Stimulated activated CD8-positive, alpha-beta memory T cell treated with anti-CD3 and anti-CD28 coated beads, Interleukin-7, amount 100 ng/mL, for 1 hour (primary cell): ENCODE measurements at places on chromosomes 4 and X.

DNA sequence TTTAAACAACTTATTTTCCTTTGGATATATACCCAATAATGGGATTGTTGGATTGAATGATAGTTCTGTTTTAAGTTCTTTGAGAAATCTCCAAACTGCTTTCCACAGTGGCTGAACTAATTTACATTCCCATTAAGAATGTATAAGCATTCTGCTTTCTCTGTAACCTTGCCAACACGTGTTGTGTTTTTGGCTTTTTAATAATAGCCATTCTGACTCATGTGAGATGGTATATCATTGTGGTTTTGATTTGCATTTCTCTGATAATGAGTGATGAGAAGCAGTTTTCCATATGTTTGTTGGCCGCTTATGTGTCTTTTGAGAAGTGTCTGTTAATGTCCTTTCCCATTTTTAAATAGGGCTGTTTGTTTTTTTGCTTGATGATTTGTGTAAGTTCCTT is 155.6 kb upstream of the PITX2 start:
- DNase-seq = no peak

DNA sequence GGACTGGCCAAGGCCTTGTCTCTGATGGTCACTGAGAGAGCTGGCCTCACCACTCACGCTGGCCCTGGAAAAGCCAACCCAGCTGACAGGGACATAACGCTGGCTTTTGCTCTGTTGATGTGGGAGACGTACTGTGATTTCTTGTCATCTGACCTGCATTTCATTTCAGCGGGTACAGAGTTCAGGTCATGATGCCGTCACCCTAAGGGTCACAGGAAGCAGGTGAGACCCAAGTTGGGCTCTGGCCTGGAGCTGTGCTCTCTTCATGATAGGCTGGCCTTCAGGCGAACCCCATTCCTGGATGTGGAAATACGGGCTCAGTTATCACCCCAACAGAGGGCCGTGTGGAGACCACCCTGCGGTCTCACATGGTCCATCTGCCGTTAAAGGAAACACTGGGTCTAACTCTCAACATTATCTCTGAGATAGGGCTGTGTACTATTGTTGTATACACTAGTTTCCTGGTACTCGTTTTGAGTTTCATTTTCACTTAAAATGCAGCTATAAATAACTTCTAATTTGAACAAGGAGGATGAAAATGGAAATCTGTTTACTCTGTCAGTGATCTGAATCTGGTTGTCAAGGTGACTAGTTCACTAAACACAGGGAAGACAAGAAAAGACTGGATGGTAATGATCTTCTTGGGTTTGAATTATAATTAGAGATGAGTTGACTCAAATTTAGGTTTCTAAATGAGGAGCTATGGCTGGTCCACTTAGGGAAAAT is 89.1 kb downstream of the TBC1D9 start:
- no peak for DNase-seq

- no peak for DNase-seq
These were observed 1666.4 kb upstream of the IGFBP7 start for GRCh38 chr4:58776627-58777026.

DNA sequence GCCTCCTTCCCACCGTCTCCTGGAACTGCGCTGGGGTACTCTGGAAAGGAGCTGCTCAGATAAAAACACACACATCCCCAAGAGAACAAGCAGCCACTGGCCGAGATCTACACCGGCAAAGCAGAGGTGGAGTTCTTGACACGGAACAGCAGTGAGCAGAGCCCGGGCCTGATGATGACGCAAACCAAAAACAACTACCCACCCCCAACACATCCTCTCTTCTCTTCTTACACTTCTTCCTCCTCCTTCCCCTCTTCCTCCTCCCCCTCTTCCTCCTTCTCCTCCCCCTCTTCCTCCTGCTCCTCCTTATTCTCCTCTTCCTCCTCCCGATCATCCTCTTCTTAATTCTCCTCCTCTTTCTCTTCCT is 4.6 kb downstream of the PNMA5 start:
- DNase-seq = no peak

DNA sequence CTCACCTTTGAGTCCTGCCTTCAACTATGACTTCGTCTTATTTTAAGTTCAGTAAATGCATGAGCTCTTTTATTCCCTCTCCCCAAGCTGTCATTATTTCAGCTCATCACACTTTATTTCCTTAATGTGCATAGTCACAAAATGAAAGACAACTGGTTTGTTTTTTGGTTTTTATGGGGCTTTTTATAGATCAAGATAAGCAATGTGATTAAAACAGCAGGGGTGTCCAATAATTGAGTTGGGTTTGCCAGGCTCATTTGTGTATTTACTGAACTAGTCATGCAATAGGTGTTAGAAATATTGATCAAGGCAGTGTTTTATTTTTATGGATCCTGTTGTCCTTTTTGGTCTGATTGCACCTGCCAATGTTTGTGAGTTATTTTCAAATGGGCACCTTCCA is 102.2 kb downstream of the FRMPD4 start:
- no peak for DNase-seq

DNA sequence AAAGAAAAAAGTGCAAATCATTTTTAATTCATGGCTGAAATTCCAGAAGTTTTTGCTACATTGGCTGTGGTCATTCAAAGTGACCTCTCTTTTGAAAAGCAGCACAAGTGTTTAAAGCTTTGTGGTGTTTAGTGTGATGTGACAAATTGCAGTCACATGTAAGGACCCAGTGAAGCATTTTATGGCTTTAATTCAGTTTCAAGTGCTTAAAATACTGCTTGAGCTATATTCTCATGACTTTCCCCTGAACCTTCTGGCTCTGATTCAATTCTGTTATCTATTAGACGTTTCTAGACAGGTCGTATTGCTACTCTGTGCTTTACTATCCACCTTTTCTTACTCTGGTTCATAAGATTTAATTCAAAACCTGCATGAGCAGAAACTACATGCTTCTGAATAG is 105.8 kb downstream of the FAT4 start:
- no peak for DNase-seq

DNA sequence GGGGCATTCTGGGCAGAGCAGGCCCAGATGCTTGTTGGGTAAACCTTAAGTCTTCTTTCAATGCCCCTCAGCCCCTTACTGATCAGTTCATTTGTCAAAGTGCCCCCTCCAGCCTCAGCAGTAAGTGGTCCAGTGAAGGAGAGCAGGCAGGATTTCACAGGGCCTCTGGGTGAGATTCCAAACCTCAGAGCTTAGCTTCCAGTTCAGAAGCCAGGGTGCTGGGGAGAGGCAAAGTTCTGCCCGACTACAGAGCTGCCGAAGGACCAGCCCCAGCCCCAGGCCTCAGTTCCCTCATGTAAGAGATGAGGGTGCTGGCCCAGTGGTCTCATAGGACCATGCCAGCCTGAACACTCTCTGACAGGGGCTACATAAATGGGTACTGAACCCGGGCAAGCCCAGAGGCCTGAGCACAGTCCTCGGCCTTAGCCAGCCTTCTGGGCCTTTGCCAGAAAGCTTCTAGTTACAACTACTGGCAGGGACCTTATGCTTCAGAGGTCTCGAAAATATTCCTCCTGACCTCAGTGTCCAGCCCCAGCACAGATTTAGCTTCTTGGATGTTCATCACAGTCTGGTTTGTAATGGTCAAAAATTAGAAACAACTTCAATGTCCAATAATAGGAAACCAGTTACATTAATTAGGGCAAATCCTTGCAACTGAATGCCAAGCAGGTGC is 851 bp upstream of the RIPPLY1 start:
- DNase-seq = no peak

DNA sequence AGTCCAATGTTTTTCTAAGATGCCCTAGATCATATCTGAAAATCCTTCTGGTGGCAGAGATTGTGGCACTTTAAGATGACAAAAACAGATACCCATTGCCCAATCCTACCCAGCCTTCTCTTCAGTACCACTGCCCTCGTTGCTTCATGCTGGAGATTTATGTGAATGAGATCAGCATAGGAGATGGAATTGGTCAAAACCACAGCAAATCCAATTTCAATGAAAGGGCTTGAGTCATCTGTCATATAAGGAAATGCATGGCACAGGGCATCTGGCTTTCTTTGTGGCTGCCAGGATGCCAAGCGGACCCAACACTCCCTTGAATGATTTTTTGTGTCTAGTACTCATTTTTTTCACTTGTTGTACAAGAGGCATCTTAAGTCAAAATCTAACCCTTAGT is 16.8 kb downstream of the AFF2 start:
- no peak for DNase-seq

GRCh38 chrX:131821945-131822622 is 201.0 kb upstream of the STK26 start:
- DNase-seq = no peak
